ENCODE measurements at places on chromosomes 3 and 15.

- DNase-seq: no peak
These were observed 119.9 kb downstream of the IMPG2 start for GRCh38 chr3:101200461-101200860.

DNA sequence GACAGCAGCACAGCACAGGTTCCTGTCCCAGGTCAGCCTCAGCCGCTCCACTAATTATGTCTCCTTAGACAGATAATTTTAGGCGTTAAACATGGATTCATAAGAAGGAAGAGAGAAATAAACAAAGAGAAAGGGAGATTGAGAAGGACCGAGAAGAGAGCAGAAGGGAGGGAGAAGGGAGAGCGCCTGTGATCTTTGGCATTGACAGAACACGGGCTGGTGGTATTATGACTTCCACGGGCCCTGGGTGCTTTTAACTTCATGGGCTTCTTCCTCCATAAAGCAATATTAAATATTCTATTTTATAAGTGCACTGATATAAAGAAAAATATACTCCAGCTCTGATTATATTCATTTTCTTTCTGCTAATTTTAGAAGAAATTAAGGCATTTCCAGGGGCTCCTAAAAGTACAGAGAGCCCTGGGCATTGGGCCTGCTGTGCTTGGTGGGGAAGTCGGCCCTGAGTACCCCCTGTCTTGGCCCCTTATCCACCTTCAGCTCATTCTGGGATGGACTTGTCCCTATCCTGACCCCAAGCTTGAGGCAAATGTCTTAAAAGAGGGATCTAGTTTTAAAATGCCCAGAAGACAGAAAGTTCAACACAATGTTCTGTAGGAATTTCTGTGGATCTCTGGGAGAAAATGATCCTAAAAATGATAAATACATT is 135.3 kb downstream of the MEX3B start:
- no peak for DNase-seq

GRCh38 chr3:126925411-126926171 is 57.3 kb upstream of the PLXNA1 start:
- DNase-seq: no peak

- DNase-seq: no peak
These were observed 383.7 kb downstream of the GAP43 start for GRCh38 chr3:116007000-116007399.

DNA sequence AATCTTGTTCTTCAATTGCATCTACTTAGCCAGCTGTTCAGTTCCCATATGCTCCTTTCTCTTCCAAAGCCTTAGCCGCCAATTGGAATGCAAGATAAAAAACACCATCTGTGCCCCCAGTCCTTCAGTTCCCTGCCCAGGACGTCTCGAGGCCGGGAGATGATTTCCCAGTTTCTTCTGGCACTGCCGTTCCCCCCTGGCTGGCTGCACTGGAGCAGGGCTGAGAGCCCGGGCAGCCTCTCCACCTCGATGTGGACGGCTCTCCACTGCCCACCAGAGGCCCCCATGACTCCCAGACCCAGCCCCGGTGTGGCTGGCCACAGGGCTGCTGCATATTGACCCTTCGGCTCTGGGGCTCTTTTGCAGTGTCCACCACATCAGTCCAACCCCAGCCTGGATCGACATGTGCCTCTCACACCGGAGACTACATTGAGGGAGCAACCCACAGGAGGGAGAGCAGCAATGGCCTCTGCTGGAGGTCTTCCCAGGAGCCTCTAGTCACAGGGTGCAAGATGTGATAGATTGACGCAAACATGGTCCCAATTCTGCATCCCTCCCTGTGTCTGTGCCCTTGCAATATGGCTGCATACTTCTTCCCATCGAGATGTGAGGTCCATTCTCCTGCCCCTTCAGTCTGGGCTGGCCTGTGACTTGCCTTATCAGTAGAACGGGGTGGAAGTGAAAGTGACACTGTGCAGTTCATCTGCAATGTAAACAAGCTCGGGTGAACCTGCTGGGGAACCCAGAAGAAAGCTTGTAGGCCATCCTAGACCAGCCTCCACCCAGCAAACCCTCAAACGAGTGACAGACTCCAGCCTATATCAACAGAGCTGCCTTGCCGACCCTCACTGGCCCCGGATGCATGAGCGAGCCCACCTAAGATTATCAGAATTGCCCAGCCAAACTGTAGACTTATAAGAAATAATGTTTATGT is 52.3 kb upstream of the PRR20G start:
- peak; percentile 75 for DNase-seq

DNA sequence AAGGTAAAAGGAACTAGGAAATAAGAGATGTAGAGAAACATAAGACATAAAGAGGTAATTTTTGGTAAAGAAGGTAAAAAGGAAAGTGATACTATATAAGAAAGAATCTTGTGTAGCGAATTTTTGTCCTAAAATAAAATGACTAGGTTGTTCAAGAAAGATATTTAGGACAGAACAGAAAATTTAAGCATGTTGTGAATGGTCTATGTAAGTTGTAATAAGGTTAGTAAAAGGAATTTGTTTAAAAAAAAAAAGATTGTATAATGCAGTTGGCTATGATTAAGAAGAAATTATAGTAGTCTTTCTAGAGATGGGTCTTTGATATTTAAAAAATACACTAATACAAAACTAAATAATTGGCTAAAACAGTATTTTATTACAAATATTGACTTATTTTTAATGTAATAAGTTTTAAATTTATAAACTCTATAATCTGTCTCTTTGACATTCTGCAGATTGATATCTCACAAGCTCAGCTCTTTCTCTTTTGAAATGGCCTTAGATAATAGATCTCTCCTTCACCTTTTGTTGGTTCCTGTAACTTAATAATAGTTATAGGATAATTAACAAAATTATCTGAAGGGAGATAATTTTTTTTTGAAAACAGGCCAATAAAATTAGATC is 3.7 kb upstream of the SLC41A3 start:
- DNase-seq: no peak

DNA sequence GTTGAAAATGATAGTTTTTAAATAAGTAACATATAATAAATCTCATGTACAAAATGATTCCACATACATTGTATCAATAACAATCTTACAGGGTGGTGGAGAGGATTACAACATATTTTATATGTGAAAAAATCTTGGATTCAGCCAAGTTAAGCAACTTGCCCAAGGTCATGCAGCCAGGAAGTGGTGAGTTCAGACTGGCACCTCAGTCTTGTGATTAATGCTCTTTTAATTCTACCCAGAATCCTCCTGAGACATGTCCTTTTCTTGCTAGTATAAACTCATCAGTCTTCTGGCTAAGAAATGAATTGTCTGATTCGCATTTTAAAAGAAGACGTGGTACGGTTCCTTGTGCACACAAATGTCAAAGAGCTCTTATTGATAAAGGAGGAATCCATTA is 4.5 kb upstream of the MYRIP start:
- DNase-seq: no peak

- DNase-seq: no peak
These were observed 15.8 kb upstream of the ABHD17C start for GRCh38 chr15:80679167-80679803.

GRCh38 chr3:43994657-43995546 is 246.8 kb upstream of the TOPAZ1 start:
- DNase-seq: peak; percentile 73

- DNase-seq: no peak
These were observed 187.8 kb downstream of the NSMCE3 start for GRCh38 chr15:29081781-29082180.

GRCh38 chr15:83913034-83913632 is 259.2 kb downstream of the ADAMTSL3 start:
- DNase-seq: no peak

DNA sequence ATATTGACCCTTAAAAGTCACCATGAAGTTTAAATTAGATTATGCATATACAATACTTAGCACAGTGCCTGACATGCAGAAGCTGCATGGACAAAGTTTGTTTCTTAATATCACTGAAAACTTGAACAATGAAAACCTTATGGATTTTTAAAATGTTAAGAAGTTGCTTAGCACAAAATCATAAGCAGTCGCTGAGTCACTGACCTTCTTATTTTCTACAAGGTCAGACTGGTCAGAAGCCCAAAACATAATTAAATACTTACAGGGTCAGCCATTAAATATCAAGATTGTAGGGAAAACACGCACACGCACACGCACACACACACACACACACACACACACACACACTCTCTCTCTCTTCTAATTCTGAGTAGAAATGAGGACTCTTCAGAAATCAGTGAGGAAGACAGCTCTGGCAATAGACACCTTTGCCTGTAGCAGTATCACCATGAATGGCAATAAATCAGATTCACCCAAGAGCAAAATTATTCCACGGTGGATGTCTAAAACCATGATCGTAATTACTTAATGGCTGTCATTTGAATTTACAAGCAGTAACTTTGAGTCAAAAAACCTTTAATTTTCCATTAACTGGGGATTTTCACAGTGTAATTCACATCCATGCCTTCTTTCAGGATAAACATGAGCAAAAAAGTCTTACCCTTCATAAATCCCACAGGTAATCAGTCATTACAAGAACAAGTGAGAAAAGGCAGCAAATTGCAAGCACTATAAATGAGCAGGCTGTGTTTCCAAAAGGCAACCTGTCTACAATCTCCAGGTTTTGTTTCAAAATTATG is 147.5 kb downstream of the OSBPL10 start:
- no peak for DNase-seq

GRCh38 chr15:35126236-35126635 is 41.1 kb upstream of the NANOGP8 start:
- no peak for DNase-seq

GRCh38 chr3:143506190-143506589 is 342.1 kb downstream of the SLC9A9 start:
- no peak for DNase-seq

DNA sequence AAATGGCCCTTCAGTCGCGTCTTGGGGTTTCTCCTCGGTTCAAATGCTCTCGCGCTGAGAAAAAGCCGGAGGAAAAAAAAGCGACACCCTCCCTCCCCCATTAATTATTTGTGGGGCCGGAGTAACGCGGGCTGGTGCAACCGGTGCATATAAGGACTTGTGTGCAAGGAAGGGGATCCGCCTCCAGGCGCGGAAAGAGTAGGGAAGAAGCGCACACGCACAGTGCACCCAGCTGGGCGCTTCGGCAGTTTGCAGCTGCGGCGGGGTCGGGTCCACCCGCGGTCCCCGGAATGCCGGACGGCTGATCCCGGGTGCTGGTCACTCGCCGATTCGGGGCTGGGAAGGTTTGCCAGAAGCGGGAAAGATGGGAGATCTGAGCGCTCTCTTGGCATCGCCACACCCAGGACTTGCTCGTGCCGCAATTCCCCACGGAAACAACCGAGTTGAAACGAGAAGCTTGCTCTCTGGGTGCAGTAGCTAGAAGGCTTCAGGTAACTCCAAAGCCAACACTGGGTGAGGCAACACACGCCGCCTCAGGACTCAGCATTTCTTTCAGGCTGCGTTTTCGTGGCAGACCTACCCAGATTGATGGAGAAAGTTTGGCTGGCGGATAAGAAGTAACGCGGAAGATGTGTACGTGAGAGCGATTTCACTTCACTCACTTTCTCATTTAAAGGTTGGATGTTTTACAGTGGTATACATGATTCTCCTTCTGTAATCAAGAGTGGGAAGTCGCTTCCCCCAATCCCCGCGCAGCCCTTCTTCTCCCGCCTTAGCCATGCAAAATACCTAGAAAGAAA is 720 bp upstream of the TNIK start:
- DNase-seq: peak; percentile 69

DNA sequence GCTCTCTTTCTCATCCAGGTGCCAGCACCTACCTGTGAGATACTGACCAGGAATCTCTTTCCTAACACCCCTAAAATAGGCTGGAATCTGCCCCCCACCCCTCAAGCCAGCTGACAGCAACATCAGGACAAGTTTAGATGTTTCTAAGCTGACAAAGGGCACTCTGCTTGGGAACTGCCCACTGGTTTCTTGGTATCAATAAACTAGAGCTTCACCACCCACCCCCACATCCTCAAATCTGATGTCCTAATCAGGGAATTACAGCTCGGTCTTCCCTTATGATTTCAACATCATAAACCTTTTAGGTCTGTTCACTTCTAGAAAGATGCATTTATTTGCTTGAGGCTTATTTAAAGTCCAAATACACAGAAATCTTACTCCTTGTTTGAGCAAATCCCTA is 34.7 kb downstream of the CEP19 start:
- no peak for DNase-seq

DNA sequence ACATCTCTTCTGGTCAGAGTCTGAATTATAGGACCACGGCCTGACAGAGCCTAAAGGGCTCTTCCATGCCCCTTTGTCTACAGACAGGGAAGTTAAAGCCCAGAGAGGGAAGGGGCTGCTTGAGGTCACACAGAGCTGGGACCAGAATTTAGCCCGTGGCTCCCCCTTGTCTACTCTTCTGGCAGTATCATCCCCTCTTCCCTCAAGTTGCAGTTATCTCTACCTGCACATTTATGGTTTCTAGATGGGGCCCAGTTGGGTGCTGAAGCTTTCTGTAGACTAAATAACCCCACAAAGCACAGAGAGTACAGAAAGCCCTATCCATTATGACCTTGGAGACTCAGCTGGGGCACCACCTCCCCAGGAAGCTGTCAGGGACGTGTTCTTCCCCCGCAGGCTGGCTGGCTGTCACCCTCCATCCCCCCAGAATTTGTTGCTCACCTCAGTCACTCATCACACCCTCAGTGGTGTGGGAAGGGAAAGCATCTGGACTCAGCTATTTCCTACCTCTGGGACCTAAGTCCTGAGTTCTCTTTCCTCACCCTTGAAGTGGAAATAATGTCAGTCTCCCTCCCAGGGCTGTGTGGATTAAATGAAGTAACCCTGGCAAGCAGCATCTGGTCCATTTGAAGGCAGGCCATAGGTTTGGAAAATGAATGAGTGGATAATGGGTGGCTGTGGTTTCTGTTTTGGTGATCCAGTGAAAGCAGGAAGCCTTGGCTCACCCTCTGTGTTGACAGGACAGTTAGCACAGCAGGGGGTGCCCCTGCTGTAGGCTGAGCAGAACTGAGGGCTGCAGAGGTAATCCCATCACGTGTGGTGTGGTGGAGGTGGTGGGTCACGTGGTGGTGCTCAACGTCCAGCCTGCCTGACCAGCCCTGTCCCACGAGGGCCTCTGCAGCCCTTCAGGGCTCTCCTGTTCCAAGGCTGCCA is 16.3 kb downstream of the ACOX2 start:
- no peak for DNase-seq

GRCh38 chr3:97896129-97896528 is 74.3 kb downstream of the CRYBG3 start:
- DNase-seq: no peak

- no peak for DNase-seq
These were observed 692 bp downstream of the PSMD2 start for GRCh38 chr3:184299488-184300377.

GRCh38 chr3:152202976-152203626 is 65.6 kb upstream of the MBNL1 start:
- no peak for DNase-seq

Measured in D341Med (cell line).